Endothelial cell (in vitro differentiated cells): ENCODE measurements at places on chromosomes 7 and 10. TPM values are rescaled to one million over a fixed set of nuclear protein-coding genes. Genes with fewer than 3 reads are reported as not detected.

Gene SPDYE2B
- not detected for total RNA-seq

Gene DYDC2
- total RNA-seq: not detected

Gene LEP
- total RNA-seq: not detected

Gene TUBAL3
- total RNA-seq: not detected

Gene SEC31B
- total RNA-seq: 13.2 TPM

GRCh38 chr10:70906953-70907636 lies 18.7 kb upstream of the PCBD1 start:
- H3K36me3 ChIP-seq: peaks cover 5% of the 10 kb centered on the region
- no peak overlapping the region for H3K27ac ChIP-seq
- no peak overlapping the region for H3K4me3 ChIP-seq
- H3K27me3 ChIP-seq: peaks cover 7% of the 10 kb centered on the region
- H3K4me1 ChIP-seq: peaks cover 6% of the 10 kb centered on the region
- no peak for DNase-seq

GRCh38 chr10:27319752-27320431 lies 79.3 kb upstream of the ACBD5 start:
- no peak overlapping the region for H3K27ac ChIP-seq
- no peaks in the 10 kb centered on the region for H3K4me1 ChIP-seq
- H3K36me3 ChIP-seq: no peaks in the 10 kb centered on the region

DNA sequence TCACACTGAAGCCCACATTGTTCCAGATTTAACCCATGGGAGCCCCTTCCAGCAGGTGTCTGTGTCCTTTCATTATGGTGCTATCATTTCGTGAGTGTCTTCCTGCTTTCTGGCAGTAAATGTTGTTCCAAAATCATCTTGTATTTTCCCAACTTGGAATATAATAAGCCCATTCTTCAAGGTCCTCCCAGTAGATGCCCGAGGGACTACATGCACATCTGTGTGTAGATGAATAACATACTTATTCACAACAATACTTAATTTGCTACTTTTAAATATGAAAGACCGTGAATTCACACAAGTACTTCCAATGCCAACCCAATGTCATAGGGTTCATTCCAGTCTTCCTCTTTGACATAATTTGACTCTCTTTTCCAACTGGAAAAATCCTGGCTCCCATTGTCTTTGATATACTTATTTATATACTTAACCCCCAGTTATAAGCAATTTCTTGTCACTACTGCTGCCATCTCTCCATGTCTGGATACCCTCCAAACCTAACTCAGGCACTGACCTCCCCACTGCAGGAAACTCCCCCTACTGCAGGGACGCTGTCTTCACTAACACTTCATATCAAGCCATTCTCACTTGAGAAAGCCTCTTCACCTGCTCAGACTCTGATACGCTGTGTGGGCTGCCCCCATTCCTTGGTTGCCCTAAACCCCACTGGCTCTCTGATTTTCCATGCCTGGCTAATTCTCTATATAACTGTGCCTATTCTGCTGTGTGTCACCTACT lies 1119.2 kb downstream of the CNTNAP2 start:
- H3K27me3 ChIP-seq: no peaks in the 10 kb centered on the region
- H3K27ac ChIP-seq: no peak overlapping the region
- no peak for DNase-seq
- H3K4me1 ChIP-seq: no peaks in the 10 kb centered on the region

DNA sequence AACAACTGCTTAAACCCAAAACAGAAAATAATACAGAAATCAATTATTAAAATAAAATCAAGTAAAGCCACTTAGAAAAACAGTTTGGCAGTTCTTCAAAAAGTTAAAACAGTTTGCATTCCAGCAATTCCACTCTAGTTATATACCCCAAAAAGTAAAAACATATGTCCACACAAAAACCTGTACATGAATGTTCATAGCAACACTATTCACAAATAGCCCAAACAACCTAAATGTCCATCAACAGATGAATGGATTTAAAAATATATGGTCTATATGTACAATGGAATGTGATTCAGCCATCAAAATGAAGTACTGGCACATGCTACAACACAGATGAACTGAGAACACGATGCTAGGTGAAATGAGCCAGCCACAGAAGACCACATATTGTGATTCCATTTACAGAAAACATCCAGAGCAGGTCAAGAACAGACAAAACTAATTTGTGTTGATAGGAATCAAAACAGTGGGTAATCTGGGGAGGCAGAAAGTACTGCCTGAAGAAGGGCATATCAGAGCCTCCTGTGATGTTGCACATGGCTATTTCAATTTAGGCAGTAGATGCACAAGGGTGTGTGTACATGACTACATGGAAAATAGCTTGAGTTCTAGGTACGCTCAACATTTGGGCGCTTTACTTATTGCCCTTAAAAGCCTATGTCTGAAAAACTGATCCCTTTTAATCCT lies 66.3 kb downstream of the CYTH3 start:
- no peaks in the 10 kb centered on the region for H3K27me3 ChIP-seq
- no peak overlapping the region for H3K27ac ChIP-seq
- no peak overlapping the region for H3K4me3 ChIP-seq

GRCh38 chr10:98899018-98899417 lies 336.6 kb downstream of the HPSE2 start:
- DNase-seq: no peak
- H3K27me3 ChIP-seq: no peaks in the 10 kb centered on the region
- no peaks in the 10 kb centered on the region for H3K4me1 ChIP-seq
- H3K4me3 ChIP-seq: no peak overlapping the region

GRCh38 chr10:86362586-86363183 lies 3.9 kb downstream of the GRID1 start:
- no peak overlapping the region for H3K27ac ChIP-seq
- H3K4me1 ChIP-seq: peaks cover 7% of the 10 kb centered on the region
- peaks cover 23% of the 10 kb centered on the region for H3K27me3 ChIP-seq

- H3K4me1 ChIP-seq: peaks cover 22% of the 10 kb centered on the region
- no peak overlapping the region for H3K4me3 ChIP-seq
- no peak overlapping the region for H3K27ac ChIP-seq
- no peak for DNase-seq
Measured at GRCh38 chr7:31815796-31816195, 128.8 kb downstream of the PPP1R17 start.

GRCh38 chr7:18059171-18059570 lies 31.5 kb upstream of the PRPS1L1 start:
- no peaks in the 10 kb centered on the region for H3K36me3 ChIP-seq
- H3K27me3 ChIP-seq: peaks cover 3% of the 10 kb centered on the region
- H3K4me3 ChIP-seq: no peak overlapping the region
- no peaks in the 10 kb centered on the region for H3K4me1 ChIP-seq
